ENCODE measurements at places on chromosomes 7 and 10.

GRCh38 chr10:132939957-132940790 lies 2.2 kb downstream of the CFAP46 start:
- peak; percentile 78 for DNase-seq

GRCh38 chr7:149284343-149284742 lies 22.3 kb downstream of the ZNF783 start:
- no peak for DNase-seq

DNA sequence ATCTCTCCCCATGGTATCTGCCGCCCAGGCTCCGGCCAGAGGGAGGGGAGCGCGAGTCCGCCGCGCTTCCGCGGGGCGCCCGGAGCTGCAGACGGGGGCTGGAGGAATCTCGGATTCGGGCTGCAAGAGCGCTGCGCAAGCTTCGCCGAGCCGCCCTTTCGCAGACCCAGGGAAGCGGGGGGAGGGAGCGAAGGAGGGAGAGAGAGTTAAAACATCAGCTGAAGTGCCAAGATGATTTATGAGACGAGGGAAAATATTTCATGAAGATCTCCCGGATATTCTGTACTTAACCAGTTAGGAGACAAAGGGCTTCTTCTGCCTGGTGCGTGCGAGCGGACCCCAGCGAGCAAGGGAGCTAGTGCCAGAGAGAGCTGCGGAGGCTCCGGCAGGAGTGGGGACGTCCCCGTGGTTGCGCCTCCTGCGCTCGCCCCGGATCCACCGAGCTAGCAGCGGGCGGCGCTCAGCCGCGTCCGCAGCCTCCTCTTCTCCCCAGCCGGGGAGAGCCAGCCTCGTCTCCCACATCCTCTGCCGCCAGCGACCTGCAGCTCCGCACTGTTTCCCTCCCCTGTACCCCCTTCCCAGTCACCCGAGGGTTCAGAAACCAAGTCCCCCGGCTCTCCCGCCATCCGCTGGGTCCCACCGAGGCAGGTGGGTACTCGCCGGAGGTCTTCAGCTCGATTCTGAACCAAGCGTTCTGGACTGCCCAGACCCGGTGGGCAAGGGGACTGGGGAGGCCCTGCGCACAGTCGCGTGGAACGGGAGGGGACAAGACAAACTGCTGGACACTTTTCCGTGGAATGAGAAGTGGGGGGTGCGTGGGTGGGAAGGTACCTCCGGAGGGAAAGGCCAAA lies 1.0 kb upstream of the PAX2 start:
- DNase-seq: no peak

- DNase-seq: no peak
Observed at GRCh38 chr10:30420766-30421165, 13.2 kb upstream of the MAP3K8 start.

- no peak for DNase-seq
Observed at GRCh38 chr10:131199646-131200045, 111.9 kb downstream of the TCERG1L start.

DNA sequence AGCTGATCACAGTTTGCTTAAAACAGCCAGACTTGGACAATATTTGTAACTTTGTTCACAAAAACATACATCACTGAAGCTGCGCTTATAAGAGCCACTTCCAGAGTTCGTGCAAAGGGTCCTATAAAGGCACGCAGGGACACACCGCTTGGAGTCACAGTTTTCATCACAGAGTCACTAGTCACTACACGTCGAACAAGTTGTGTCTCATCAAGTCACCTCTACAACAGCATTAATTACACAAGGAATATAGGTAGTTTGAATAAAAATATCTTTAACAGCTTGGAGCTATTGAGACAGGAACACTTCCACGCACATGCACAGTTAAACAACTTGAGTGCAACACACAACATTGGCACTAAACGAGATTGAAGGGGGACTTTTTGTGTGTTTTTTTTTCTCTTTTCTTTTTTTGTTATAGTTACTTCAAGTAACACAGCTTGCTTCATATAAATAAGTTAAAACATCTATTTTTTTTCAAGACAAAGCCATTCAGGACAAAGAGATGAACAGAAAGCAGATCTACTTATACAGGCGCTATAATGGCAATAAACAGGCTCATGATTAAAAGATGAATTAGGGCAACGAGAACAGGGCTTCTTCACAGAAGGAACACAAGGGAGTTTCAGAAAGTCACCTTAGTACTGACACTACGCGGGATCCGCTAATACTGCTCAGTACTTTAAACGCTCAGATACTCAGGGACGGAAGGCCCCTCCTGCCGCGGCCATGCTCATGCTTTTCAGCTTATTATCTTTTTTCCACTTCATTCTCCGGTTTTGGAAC lies 2.2 kb downstream of the HOXA5 start:
- DNase-seq: no peak

DNA sequence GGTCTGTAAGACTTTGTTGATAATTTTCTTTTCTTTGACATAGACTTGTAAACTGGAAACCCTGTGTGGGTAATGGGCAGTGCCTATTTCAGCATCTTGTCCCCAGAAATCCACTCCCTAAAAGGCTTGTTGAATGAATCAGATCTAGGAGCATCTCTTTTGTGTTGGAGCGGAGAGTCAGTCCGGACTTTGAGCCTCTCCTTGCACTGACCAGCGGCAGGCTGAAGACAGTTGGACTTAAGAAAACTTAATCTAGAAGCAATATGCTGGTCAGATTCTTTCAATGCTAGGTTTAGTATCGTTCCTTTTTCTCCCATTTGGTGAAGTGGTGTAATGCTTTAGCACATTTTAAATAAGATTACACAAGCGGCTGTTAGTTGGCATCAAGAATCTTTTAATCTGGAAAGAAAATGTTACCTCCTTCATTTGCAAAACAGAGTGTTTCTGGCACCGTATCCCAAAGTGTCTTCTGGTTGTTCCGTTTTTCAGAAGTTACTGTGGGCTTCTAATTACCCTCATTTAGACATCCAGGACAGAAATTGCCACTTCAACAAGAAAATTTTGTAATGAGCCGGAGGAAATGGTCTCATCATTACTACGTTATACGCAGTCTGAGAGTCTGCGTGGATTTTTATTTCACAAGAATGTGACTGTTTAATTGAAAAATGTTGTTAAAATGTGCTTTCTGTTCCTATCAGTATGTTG lies 74.7 kb downstream of the CUX1 start:
- DNase-seq: peak; percentile 49

DNA sequence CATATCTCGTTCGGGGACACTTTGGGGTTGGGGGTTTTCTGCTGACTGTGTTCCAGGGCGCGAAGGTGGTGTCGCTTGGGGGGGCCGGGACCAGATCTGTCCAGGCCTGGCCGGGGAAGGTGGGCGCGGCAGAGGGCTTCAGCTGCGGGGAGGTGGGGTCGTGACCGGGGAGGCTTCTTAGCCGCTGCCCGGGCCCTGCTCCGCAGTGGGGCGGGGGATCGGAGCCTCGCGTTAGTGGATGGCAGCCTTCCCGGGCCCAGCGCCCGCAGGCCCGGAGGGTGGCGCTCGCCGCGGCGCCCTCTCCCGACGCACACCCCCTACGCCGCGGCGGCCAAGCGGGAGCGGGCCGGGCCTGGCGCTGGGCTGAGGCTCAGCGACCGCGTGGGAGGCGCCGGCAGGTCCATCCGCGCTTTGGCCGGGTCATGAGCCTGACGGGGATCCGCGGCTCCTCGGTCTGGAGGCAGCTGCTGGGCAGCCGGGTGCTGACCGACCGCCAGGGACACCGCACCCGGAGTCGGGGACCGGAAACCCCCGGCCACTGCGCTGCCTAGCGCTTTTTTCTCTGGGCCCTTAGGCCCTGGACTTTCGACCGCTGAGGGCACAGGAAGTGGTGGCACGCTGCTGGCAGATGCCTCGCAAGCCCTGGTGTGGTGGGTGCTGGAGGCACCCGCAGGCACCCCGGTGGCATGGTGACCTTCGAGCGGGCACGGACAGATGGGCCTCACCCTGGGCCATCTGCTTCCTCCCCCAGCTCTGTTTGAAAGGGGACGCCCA lies 1.2 kb downstream of the AGAP3 start:
- peak; percentile 71 for DNase-seq

GRCh38 chr7:139650429-139651100 lies 127.1 kb downstream of the CLEC2L start:
- no peak for DNase-seq

DNA sequence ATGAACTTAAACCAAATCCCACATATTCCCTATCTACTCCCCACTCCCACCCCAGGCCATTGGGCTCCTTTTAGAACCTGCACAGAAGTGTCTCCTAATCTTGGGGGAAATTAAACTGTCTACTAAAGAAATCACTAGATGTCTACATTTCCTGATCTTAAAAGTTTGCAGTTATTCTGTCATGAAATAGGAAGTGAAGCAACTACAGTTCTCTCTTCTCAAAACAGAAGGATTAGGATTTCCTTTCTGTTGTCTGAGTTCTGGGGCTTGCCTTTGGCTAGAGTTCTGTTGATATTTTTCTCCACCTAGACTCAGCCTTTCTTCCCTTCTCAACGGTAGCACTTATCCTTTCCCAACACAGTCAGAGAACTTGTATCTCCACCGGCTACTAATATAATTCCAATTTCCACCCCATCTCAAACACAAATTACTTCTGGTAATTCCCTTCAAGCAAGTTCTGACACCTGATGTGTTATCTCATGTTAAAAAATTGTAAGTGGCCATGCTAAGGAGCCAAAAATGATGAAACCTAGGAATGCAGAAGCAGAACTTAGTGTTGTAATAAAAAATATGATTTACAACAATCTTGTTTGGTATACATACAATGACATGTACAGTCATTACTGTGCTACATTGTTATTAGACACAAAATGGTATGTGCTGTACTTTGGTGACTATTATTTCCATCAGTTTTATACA lies 12.1 kb downstream of the OR9A4 start:
- no peak for DNase-seq

- DNase-seq: no peak
Observed at GRCh38 chr10:86393862-86394455, 27.4 kb upstream of the GRID1 start.

DNA sequence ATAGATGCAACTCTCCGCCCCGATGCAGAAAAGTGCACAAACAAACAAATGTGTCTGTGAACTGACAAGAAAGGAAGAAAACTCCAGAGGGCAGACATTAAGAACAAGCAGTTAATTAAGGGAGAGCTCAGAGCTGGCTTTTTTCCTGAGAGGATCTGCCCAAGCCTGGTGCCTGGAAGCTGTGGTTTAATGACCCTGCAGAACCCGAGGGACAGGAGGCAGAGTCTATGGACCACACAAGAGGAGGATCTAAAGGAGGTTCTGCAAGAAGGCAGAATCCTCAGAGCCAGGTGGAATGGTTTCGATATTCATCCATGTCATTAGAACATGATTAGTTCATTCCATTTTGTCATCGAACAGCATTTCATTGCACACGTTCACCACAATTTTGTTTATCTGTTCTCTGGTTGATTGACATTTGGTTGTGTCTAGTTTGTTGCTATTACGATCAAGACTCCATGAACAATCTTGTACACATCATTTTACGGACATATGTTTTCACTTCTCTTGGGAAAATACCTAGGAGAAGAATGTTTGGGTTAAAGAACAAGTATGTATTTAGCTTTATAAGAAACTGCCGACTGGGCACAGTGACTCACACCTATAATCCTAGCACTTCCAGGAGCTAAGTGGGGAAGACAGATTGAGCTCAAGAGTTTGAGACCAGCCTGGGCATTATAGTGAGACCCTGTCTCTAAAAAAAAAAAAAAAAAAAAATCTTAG lies 560.2 kb downstream of the CALN1 start:
- no peak for DNase-seq

- DNase-seq: no peak
Observed at GRCh38 chr7:153858355-153858754, 193.8 kb upstream of the DPP6 start.

- DNase-seq: no peak
Observed at GRCh38 chr7:118708741-118709140, 484.2 kb downstream of the ANKRD7 start.

DNA sequence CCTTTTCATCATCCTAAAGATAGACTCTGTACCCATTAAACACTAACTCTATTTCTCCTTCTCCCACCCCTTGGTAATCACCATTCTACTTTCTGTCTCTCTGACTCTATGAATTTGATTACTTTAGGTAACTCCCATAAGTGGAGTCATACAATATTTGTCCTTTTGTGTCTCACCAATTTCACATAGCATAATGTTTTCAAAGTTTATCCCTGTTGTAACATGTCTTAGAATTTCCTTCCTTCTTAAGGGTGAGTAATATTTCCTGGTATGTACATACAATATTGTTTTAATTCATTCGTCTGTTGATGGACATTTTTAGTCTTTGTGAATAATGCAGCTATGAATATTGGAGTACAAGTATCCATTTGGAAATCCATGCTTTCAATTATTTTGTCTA lies 50.9 kb upstream of the CDCA7L start:
- no peak for DNase-seq

GRCh38 chr7:85564861-85565260 lies 378.0 kb upstream of the SEMA3D start:
- DNase-seq: no peak

GRCh38 chr7:85612514-85612913 lies 425.7 kb upstream of the SEMA3D start:
- no peak for DNase-seq

DNA sequence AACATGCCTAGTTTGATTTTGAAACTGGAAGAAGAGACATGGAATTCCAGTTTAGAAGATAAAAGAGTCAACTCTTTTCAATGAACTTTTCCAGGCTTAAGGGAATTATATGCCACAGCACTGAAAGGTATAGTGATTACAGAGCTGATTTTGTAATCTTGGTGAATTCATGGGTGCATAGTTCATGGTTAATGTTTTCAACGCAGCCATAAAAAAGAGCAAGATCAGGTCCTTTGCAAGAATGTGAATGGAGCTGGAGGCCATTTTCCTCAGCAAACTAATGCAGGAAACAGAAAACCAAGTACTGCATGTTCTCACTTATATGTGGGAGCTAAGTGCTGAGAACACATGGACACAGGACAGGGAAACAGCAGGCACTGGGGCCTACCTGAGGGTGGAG lies 94.2 kb downstream of the CUBN start:
- DNase-seq: no peak

- no peak for DNase-seq
Observed at GRCh38 chr10:130339091-130339490, 202.9 kb downstream of the GLRX3 start.

GRCh38 chr10:52466464-52466863 lies 152.4 kb downstream of the DKK1 start:
- DNase-seq: peak; percentile 52

- peak; percentile 54 for DNase-seq
Observed at GRCh38 chr10:2985729-2986232, 81.6 kb upstream of the PFKP start.

GRCh38 chr10:43134126-43134905 lies 3.9 kb upstream of the CSGALNACT2 start:
- DNase-seq: no peak

Measured in AG08395 (cell line).